Fibroblast of skin of left biceps (primary cell): ENCODE measurements at places on chromosomes 3 and 15.

- no peak for DNase-seq
Observed at GRCh38 chr3:99934975-99935797, 117.5 kb downstream of the CMSS1 start.

- DNase-seq = no peak
Observed at GRCh38 chr3:87270908-87271700, 5.3 kb downstream of the POU1F1 start.

GRCh38 chr3:12356175-12356574 is 67.3 kb downstream of the PPARG start:
- no peak for DNase-seq

- no peak for DNase-seq
Observed at GRCh38 chr3:37668818-37669610, 192.7 kb upstream of the CTDSPL start.

- no peak for DNase-seq
Observed at GRCh38 chr3:23303601-23304217, 100.6 kb downstream of the UBE2E2 start.

GRCh38 chr15:71303977-71304376 is 188.7 kb downstream of the THSD4 start:
- no peak for DNase-seq

DNA sequence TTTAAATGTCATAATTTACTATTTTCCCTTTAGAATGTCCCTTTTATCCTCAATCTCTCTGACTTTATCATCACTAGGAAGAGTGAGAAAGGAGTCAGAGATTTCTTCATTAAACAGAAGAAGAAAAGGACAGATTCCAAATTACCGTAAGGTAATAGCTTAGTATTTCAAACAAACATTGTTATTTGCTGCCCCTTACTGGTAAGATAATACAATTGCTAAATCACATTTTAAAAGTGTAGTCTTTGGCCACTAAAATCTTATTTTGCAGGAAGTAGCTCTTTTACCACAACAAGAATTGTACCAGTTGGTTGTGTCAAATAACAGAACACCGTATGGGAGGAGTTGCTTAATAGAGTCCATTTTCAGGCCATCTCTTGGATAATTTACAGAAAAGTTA is 53.7 kb downstream of the CGGBP1 start:
- peak; percentile 5 for DNase-seq

GRCh38 chr3:11213810-11214450 is 58.3 kb upstream of the ATG7 start:
- no peak for DNase-seq

DNA sequence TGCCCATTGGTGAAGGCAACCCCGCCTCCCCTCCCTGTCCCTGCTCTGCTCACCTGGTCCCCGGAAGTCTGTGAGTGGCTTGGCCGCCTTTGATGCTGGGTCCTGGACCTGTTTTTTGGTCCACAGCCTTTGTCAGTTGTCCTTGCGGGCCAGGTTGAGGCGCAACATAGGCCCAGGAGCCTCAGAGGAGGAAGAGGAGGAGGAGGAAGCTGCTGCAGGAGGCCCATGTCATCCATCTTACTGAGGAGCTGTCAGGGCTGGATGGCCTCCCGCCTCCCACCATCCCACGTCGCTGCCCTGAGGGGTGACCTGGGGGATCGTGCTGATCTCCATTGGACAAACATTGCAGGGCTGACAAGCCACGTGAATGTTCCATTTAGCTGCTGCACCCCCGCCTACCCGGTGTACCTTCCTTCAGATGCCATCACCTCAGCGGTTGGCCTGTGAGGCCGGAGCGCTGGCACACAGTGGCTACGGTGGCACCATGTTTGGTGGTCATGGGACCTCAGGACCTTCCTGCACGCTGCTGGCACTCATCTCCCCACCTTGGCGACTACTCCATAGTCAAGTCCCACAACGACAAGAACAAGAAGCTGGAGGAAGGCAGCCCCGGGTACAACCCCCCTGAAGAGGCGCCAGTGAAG is 106.3 kb downstream of the SMAD6 start:
- DNase-seq = no peak

DNA sequence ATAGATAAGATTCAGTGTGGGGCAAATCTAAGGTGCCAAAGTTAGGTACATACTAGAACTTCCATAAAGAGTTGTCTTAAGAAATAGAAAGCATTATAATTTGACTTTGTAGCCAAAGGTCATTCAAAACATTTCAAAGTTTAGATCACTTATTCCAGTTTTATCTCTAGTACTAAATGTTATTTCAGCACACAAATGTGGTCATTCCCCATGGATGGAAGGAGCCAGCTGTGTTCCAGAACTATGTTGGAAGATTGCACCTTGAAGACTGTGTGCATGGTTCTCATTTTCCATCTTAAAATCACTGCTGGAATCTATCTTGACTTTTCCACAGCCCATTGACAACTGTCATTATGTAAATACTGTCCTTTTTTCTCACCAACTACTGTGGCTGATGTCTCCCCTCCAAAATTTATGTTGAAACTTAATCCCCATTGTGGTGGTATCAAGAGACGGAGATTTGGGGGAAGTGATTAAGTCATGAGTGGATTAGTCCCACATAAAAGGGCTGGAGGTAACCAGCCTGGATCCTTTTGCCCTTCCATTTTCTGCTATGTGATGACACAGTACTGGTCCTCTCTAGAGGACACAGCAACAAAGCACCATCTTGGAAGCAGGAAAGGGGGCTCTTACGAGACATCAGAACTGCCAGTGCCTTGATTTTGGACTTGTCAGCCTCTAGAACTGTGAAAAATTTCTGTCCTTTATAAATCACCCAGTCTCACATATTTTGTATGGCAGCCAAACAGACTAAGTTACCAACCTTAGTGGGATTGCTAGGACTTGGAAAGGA is 24.0 kb downstream of the TGFBR2 start:
- DNase-seq = no peak

- DNase-seq = no peak
Observed at GRCh38 chr3:47536221-47536891, 22.8 kb upstream of the ELP6 start.

DNA sequence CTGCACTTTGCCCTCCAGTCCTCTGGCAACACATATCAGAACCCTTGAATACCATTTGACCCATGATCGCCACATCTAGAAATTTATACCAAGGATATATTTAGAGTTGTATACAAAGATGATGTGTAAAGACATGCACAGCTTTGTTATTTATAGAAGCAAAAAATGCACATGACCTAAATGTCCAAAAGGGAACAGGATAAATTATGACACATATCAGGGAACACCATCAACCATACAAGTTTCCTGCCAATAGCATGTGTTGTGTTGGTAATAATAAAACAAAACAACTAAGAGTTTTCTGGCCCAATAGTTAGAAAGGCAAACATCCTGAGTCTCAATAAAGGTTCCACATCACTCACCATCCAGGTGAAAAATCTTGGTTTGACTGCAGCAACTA is 51.5 kb downstream of the AAGAB start:
- no peak for DNase-seq

DNA sequence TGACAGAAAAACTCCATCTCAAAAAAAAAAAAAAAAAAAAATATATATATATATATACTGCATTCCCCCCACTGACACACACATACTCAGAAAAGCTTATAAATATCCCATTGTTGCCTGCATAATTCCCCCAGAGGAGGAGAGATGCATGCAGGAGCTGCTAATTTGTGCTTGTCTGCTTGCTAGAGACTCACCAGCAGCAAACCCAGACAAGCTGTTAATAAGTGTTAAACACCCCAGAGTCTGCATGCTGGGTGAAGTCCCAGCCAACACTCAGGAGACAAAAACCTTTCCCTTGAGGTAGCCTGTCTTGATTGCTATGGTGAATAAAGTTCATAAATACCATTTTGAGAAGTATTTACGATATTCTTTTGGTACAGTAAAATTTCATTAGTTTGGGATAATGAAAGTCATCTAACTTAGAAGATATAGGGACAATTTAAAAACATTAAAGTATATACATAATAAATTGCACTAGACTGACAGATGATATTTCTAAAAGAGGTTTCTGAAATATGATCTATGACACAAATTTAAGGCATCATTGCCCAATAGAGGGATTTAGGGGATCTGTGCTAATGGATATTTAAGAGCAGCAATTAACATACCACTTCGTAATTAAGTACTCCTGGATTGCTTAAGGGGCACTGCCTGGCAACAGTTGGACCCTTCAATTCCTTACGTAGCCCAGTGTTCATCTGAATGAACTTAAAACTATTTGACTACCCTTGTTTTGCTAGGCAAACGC is 400.0 kb upstream of the C2CD4B start:
- no peak for DNase-seq

- DNase-seq = no peak
Observed at GRCh38 chr3:50258029-50258680, 10.8 kb upstream of the SEMA3B start.

- DNase-seq = no peak
Observed at GRCh38 chr15:47427463-47427862, 289.8 kb upstream of the SEMA6D start.

DNA sequence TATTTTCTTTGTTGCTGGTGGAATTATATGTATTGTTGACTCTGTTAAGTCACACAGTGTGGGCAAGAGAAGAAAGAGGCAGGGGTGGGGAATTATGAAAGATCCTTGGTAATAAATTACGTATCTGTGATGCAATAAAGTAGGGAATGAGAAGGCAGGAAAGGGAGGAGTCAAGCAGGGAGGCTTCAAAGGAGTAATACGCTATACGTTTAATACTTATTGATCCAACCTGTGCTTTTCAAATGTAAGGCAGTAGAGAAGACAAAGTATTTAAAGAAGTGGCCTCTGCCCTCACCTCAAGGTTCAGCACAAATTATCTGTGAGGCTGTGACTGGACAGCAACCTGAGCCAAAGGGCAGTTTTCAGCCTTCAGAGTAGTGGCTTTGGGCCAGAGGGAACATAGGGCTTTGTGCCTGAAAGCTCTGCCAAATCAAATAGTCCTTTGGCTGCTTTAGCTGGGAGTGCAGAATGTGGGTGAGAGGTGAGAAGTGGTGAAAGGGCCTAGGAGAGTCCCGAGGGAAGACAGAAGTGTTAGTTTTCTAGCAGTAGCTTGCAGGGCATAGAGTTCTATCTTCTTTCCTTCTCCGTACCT is 1.2 kb upstream of the PLIN1 start:
- DNase-seq = no peak
